Occipital lobe (tissue), 3 donors: ENCODE measurements at places on chromosomes 6 and 20.

DNA sequence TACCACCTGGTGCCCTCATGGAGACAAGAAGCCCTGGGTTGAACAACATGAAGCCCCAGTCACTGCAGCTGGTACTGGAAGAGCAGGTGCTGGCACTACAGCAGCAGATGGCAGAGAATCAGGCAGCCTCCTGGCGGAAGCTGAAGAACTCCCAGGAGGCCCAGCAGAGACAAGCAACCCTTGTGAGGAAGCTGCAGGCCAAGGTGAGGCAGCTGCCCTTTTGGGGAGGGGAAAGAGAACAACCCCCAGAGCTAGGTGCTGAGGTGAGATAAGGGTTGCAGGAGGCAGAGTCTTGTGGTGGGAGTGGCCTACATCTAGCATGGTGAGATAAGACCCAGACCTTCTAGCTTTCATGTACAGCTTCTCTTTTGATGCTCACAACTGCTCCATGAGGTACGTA is 7.0 kb downstream of the CEP250 start:
- DNase-seq = no peak

DNA sequence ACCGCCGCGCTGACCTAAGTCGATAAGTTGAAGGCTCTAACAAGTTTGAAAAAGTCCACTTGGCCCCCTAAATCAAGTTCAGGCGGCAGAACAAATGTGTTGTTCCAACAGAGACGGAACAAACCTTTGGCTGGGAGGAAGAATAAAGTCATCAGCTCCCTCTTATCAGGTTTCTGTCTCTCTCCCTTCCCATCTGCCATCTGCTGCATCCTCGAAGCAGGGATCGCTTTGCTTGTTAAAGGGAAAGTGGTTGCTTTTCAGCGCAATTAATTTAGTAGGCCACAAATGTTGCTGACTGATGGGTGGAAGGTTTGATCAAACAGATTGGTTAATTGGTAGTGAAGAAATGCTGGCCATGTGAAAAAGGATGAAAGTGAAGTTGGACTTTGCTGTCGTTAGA is 64.3 kb downstream of the CDH4 start:
- DNase-seq = no peak

GRCh38 chr6:73722318-73723060 is 26.5 kb downstream of the CD109 start:
- DNase-seq = no peak

- no peak for DNase-seq
These were observed 46.1 kb downstream of the KIAA0319 start for GRCh38 chr6:24599686-24600399.

GRCh38 chr20:46132705-46133120 is 14.6 kb downstream of the CD40 start:
- DNase-seq = peak; percentile 30

- DNase-seq = no peak
These were observed 171.9 kb upstream of the PRND start for GRCh38 chr20:4549711-4550259.

- DNase-seq = no peak
These were observed 912 bp upstream of the SENP6 start for GRCh38 chr6:75600768-75601167.

- DNase-seq = no peak
These were observed 3.2 kb downstream of the PTPN1 start for GRCh38 chr20:50513169-50514034.

DNA sequence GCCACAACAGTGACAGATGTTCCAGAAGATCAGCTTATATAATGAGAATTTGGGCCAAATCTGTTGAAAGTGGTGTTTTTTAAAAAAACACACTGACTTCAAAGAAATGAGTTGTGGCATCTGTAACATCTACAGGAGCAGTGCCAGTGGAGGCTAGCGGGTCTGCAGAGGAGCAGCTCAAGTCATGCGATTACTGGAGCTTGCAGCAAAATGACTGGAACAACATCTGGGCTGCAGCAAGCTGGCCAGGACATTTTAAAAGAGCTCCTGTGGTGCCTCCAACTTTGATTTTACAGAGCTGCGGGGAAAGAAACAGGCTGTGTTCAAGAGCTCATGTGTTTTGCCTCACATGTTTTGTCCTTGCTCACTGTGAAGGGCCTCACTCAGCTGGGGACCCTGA is 57.2 kb downstream of the TBX18 start:
- no peak for DNase-seq

DNA sequence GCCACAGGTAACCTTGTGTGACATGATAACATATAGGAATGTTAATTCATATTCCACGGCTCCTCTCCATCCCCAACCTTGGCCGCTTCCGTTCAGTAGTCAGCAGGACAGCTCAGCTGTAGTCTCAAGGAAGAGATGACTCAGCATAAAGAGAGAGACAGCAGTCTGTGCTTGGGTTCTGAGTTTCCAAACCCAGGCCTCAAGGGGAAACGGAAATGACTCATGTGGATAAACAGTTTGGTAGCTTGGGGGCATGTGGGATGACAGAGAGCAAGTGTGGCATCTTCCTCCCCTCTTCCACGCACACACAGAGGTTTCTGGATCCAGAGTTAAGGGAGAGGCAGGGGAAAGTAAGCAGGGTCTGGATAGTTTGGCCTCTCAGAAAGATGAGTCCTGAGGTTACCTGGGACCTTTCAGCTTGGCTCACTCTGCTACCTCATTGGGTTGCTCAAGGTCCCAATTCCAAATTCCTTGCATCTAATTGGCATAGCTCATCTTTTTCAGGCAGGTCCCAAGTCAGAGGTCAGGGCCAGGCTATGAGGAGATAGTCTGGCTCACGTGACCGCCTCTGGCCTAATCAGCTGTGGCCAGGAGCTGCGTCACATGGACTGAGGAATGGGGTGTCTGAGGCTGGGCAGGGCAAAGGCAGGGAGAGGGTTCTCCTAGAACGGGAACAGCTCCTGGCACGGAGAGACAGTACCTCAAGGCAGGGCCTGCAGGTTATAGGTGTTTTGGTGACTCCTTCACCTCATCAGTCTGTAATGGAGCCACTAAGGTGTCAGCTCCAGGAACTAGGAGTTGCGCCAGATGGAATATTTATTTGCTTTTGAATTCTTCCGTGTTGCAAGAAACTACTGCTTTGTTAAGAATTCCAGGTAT is 36.5 kb upstream of the MLN start:
- no peak for DNase-seq

DNA sequence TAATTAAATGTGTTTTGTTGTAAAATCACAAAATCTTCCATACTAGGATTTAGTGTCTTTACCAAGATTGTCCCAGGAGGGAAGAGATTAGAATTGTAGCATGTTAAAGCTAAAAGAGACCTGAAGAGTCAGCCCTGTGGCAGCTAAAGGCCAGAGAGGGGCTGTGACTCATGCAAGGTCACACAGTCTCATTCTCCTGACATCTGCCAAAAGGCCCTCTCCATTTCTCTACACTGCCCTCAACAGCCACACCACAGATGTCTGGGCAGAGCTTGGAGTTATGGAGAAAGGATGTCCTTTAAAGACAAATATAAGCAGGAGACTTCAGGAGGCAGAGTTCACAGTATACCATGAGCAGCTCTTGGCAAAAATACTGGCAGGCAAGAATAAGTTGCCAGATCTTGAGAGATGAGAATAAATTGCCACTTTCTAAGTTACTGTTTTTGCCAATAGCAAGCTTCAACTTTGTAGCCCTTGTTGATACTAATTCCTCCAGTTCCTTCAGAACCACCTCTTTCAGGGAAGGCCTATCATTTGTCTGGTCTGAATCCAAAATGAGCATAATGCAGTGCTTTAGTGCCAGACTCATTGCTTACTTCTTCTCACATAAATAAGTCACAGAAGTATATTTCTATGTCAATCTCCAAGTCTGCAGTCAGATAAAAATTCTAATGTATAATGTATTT is 41.7 kb downstream of the AKIRIN2 start:
- DNase-seq = no peak

DNA sequence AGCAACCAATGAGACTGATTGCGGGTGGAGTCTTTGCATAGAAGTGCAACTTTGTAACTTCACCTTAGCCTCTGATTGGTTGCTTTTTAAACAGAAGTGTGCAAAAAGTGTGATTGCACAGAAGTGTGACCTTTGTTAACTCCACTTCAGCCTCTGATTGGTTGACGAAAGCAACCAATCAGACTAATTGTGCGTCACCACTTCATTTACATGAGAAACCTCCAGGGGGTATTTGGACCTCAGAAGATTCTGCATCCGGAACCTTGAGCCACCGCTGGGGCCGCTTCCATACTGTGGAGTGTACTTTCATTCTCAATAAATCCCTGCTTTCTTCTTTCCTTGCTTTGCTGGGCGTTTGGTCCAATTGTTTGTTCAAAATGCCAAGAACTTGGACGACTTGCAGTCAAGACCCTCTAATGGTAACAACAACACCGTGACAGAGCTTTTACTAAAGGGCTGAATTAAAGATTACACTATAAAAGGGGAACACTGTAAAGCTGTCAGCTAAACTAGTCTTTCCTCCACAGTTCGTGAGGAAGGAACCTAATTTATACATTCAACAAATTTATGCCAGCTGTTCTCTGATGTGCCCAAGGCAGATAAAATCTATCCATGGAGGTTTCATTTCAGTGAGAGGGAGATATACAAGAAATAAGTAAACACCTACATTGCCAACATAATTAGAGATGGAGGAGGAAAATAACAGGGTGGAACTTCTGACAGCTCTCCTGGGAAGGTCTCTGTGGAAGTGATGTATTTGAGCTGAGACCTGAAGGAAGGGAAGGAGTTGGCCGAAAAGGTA is 1.4 kb upstream of the HECA start:
- DNase-seq = no peak

GRCh38 chr6:125974214-125974866 is 12.0 kb upstream of the TRMT11 start:
- no peak for DNase-seq

- DNase-seq = no peak
These were observed 15.5 kb downstream of the TGM3 start for GRCh38 chr20:2311329-2311728.

GRCh38 chr6:70622461-70622860 is 45.2 kb upstream of the SMAP1 start:
- no peak for DNase-seq

DNA sequence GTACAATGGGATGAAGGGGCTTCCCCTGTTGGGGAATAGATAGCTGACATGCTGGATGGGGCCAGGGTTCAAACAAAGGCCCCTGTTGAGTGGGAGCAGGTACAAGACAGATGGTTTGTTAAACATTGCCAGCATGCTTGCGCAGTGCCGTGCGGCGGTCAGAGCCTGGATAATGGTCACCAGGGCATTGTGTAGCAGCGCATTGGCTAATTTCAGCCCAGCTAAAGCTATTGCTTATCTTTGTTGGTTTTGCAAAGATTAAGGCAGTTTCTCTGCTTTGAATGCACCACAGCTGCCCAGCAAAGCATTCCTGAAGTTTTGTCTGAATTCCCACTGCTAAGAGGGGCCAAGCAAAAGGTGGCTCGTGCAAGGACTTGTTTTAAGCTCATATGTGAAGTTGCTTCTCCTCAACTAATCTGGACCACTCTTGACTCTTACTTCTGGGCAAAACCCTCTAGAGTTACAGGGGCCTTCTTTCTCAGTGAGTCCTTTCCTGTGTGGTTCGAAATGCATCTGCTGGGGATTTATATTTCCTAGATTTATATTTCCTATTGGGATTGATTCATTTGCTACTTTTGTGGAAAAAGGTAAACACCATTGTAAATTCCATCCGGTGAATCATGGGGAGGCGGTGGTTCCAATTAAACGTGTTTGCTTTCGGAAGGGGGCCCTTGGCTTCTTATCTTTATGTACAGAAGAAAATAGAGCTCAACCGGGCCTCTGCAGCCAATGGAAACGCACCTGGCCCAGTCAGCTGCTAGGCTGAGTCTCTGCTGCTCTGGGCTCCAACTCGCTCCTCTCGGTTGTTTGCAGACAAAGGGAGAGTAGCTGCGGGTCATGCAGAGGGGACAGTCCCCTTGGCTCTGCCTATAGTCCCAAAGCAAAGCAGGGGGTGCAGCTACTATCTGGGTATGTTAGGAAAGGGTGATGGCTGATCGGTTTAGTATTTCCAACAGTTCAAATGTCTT is 72.1 kb downstream of the FOXA2 start:
- DNase-seq = no peak

- no peak for DNase-seq
These were observed 29.6 kb downstream of the PSMB1 start for GRCh38 chr6:170523256-170524171.

GRCh38 chr6:364609-365540 is 26.7 kb upstream of the IRF4 start:
- DNase-seq = no peak

DNA sequence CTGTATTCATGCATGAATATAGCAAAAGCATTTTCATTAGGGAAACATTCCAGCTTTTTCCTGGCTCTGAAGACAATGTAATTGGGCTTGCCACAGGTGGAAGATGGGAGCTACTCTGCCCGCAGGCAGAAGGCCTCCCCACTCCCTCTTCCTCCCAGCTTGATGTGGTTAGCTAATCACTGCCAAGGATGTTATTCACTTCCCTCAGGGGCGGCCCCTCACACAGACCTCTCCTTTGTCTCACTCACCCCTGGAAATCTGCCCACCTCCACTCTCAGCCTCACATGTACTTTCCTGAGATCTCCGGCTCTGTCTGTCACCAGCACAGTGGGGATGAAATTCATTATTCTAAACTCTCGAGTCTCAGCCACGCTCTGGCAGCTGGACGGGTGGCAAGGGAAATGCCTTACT is 100.7 kb downstream of the ANKRD60 start:
- no peak for DNase-seq

DNA sequence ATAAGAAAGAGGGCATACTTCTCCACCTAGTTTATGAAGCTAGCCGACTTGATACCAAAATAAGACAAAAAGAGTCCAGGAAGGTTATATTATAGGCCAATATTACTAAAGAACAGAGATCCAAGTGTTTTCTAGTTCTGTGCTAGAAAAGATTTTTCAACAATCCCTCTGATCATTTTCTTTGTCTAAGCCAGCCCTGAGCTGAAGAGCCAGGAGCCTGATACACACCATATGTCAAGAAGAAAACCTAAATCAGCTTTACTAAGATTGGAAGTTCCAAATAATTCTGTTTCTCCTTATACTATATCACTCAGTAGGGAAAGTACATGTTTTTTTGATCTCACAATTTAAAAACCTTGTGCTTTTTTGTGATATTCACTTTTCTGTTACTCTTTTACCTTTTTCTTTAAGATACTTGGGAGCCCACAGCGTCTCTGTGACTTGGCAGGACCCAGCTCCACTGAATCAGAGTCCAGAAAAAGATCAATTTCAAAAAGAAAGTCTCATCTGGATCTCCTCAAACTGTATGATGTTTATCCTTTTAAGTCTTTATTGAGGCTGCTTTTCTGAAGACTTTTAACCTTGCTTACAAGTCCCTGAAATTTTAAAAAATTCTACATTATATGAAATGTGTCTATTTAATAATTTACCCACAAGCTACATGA is 43.0 kb upstream of the PBOV1 start:
- no peak for DNase-seq

DNA sequence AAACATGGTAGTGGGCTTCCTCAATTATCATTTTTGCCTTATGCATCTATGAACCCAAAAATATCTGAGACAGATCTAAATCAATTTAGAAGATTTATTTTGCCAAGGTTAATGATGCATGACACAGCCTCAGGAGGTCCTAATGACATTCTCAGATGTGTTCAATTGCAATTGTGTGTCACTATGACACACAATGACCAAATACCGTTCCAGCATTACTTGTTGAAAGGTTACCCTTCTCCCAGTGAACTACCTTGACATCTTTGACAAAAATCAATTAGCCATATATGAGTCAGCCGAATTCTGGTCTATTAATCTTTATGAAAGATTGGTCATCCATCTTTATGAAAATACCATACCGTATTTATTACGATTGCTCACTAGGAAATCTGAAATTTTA is 592.5 kb upstream of the GJE1 start:
- no peak for DNase-seq
